ENCODE measurements at places on chromosomes 5 and 9. TPM values are rescaled to one million over a fixed set of nuclear protein-coding genes. Genes with fewer than 3 reads are reported as not detected.

- DNase-seq = no peak
Observed at GRCh38 chr5:10699987-10700386, 61.0 kb downstream of the DAP start.

DNA sequence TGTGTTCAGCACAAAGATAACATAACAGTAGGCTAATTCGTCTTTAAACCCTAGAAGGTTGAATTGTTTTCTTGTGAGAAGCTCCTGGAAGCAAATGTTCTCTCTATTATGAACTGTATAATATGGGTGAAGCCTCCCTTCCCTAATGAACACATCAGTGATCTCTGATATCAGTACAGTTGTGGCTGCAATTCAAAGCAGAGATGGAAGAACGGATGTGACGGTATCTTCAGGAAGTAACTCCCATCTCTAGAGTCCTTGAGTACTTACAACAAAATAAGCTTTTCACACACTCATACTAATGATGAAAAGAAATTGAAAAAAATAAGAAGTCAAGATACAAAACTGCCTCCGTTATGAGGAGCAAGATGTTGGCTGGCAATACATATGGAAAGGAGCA lies 4.5 kb downstream of the HCN1 start:
- DNase-seq = no peak

The SLC46A2 gene
- not detected for total RNA-seq

GRCh38 chr5:181044093-181044599 lies 4.1 kb downstream of the BTNL9 start:
- DNase-seq = no peak

DNA sequence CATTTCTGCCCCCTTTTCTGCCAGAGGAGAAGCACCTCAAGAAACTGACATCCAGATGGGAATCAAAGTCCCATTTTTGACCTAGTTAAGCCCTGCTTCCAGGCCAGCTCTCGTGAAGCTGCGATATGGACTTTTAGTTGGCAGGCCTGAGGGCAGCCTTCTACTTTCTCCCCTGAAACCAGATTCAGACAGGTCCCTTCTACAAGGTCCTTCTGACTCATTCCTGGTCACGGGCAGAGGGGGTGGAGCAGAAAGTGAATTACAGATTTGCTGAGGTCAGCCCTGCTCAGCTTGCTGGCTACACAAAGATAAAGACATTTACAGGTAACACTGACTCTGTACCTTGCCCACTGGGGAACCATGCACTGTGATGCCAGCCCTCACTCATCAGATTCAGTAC lies 52.8 kb upstream of the TUT7 start:
- peak; percentile 80 for DNase-seq

Data from A172 (cell line).